ENCODE measurements at places on chromosomes 3 and 15. TPM values are rescaled to one million over a fixed set of nuclear protein-coding genes. Genes with fewer than 3 reads are reported as not detected.

GRCh38 chr3:131381445-131382291 is at the start of gene NUDT16:
Gene NUDT16 (plus strand): TSS chr3:131381774. CDS start chr3:131381805, 31 bp downstream.
- DNase-seq = peak; percentile 100

GRCh38 chr15:24761704-24762302 is 86.2 kb downstream of the NPAP1 start:
- DNase-seq = no peak

GRCh38 chr3:42688016-42688415 is 2.7 kb downstream of the KLHL40 start:
- no peak for DNase-seq

GRCh38 chr15:77832874-77833273 is 200.2 kb upstream of the LINGO1 start:
- DNase-seq = no peak

- DNase-seq = no peak
Observed at GRCh38 chr15:101239724-101240136, 12.1 kb downstream of the CHSY1 start.

DNA sequence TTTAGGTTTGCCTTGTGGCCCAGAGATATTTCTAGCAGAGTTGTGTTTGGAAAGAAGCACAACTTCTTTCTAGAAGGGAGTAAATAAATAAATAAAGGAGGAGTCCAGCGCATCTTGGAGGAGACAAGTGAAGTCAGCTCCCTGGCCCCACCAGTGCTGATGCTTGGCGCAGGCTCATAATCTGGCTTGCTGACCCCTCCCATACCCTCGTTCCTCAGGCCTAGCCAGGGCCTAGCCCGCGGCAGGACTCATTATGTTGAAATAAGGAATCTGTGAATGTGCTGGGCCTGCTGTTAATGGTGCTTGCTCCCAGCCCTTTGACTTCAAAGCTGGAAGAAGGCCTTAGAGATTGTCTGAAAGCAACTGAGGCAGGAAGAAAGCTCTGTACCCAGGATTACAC is 3.1 kb downstream of the ZNF710 start:
- no peak for DNase-seq

GRCh38 chr3:64122476-64122875 is 99.2 kb upstream of the PSMD6 start:
- DNase-seq = no peak

DNA sequence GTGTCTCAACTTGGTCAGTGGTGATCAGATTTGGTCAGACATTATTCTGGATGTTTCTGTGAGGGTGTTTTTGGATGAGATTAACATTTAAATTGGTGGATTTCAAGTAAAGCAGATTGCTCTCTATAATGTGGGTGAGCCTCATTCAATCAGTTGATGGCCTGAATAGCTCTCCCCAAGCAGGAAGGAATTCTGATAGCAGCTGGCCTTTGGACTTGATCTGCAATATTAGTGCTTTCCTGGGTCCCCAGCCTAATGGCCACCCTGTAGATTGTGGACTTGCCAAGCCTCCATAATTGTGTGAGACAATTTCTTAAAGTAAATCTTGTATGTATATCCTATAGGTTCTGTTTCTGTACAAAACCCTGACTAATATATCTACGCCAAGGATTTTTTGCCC is 153.9 kb upstream of the TBL1XR1 start:
- peak; percentile 37 for DNase-seq

DNA sequence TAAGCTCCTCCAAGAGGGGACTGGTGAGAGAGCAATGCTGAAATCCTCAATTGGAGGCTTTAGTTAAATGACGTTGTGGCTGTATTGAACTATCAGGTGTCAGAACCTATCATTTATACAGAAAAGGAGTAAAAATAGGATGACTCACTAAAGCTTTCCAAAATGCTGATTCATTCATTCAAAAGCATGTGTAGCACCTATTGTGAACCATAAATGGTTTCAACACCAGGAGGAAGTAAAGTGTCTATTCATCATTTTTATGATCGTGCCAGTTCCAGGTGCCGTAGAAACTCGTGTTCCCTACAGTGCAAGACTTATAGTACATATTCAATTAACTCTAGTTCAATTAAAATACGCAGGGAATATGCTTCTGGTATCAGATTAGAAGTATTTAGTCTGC is 66.5 kb upstream of the ARRDC4 start:
- no peak for DNase-seq

DNA sequence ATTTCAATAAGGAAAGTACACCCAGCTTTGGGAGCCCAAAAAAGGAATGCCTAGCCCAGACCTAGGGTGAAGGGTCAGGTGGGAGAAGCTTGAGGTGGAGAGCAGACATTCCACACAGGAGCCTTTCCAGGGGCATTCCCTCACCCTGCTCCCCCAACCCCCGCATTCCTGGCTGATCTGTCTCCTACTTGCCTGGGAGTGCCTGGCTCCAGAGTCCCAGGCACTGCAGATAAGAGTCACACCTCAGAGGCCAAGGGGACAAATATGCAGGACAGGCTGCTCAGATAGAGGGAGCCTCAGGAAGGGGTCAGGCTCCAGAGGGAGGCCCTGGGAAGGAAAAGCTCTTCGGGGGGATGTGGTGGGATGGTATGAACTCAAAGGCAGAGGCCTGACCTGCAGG is 20.8 kb upstream of the HCN4 start:
- DNase-seq = no peak

- no peak for DNase-seq
Observed at GRCh38 chr15:68814596-68814995, 6.1 kb downstream of the ANP32A start.

DNA sequence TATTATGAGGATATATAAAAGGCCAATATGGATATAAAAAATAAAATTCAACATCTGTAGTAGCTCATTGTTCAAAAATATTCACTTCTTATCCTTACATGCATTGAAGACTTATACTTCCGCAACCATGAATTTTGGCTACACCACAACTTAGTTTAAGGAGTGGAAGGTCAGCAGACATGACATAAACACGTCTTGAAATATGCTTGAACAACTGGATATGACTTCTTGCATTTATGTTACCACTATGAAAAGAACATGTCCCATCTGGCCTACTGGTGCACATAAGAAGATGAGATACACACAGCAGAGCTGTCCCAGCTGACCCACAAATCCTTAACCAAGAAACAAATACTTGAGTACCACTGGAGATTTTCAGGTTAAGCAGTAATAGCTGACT is 52.1 kb downstream of the MYO9A start:
- no peak for DNase-seq

DNA sequence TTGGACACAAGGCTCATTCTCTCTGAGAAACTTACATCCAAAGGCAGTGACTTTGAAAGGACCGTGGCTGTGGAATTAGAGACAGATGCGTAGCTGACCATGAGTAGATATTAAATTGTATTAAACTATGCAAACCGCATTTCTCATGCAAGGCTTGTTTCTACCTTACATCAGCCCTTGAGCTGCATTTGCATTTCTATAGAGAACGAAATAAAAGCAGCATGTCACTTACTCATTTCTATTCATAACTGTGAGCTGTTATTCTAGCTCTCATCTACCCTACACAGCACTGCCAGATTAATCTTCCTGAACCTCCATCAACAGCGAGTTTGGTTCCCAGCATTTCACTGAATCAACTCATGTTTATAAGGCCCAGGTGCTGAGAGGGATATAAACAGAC is 72.3 kb downstream of the THSD4 start:
- DNase-seq = no peak

DNA sequence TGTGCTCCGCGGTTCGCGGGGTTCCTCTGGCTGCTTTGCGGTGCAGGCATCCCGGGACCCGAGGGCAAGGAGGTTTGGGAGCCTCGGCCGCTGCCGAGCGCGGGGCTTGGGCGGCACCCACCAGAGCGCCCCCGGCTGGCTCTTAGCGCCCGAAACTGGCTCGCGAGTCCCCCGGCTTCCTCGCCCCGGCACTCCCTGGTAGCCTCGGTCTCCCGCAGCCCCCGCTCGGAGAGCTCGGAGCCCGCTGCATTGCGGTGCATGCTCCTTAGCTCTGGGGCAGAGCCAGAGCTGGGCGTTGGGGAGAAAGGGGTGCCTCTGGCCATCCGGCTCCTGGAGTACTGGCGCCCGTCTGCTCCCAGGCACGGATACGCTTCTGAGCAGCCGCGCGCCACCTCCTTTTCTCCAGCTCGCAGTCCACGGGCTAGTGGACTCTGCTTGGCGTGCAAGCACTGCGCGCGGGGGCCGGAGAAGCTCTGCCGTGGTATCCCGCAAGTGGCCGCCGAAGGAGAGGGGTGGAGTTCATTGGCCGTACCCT is 753 bp downstream of the EPHB1 start:
- DNase-seq = no peak

DNA sequence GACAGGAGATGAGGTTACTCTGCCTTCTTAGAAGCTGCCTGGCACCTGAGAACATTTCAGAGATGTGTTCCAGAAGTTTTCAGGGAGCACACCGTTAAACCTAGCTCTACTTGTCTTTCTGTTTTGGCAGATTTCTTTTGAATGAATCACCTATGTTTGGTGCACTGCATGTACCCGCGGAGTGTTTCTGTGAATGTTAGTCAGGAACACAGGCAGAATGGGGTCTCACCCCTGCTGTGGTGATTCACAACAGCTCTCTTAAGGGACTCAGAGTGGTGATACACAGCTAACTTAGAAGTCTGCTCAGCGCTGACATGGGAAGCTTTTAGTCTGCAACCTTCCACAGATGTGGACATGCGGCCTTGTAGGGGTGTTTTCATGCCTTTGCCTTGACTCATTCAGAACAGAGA is 24.0 kb downstream of the TSEN2 start:
- DNase-seq = no peak

Gene TUSC7
- total RNA-seq = not detected

Gene GOLGB1
- 53.9 TPM for total RNA-seq
